ENCODE measurements at places on chromosomes 7 and 10. TPM values are rescaled to one million over a fixed set of nuclear protein-coding genes. Genes with fewer than 3 reads are reported as not detected.
A peak's percentile ranks its signal among the peaks of the same experiment; 100 is the strongest.

GRCh38 chr10:114068054-114068707 lies 24.5 kb downstream of the ADRB1 start:
- H3K36me3 ChIP-seq = peaks cover 3% of the 10 kb centered on the region

GRCh38 chr7:152411389-152411788 lies 24.4 kb downstream of the KMT2C start:
- no peak for DNase-seq
- no peaks in the 10 kb centered on the region for H3K36me3 ChIP-seq
- peaks cover 7% of the 10 kb centered on the region for H3K4me1 ChIP-seq
- H3K4me3 ChIP-seq = no peak overlapping the region
- H3K27me3 ChIP-seq = no peaks in the 10 kb centered on the region
- H3K27ac ChIP-seq = no peak overlapping the region

DNA sequence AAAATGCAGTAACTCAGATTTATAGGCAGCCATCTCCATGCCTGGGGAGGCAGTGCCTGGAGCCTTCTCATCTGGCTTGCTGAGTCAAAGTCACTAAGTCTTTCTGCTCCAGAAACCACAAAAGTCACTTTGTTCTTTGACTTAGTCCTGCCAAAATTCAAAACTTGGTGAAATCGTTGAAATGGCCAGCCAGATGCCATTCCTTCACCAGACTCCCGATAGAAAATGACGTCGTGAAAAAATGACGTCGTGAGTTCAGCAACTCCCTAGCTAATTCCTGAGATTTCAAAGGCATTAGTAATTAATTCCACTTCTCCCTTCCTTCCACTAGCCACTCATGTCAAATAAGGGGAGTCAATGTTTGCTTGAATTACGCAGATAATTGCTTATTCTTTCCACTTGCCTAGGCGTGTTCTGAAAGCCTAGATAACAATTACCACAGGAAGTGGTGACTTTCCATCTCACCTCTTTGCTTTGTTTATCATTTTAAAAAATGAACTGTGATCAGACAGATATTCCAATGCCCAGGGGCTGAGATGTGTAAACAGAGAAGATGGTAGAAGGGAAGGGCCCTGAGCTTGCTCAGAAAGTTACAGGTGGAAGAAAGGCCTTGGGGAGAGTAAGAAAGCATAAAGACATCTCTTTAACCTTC lies 48.5 kb upstream of the OSBPL3 start:
- no peaks in the 10 kb centered on the region for H3K27me3 ChIP-seq
- DNase-seq = no peak
- H3K27ac ChIP-seq = peak overlapping the region; percentile 87
- H3K36me3 ChIP-seq = peaks cover 5% of the 10 kb centered on the region
- peak overlapping the region; percentile 76 for H3K4me3 ChIP-seq
- peaks cover 50% of the 10 kb centered on the region for H3K4me1 ChIP-seq

- peaks cover 2% of the 10 kb centered on the region for H3K36me3 ChIP-seq
- no peak overlapping the region for H3K27ac ChIP-seq
- H3K4me3 ChIP-seq = no peak overlapping the region
- peaks cover 13% of the 10 kb centered on the region for H3K27me3 ChIP-seq
- no peak for DNase-seq
Measured at GRCh38 chr10:123354521-123354920, 200.3 kb downstream of the BUB3 start.

DNA sequence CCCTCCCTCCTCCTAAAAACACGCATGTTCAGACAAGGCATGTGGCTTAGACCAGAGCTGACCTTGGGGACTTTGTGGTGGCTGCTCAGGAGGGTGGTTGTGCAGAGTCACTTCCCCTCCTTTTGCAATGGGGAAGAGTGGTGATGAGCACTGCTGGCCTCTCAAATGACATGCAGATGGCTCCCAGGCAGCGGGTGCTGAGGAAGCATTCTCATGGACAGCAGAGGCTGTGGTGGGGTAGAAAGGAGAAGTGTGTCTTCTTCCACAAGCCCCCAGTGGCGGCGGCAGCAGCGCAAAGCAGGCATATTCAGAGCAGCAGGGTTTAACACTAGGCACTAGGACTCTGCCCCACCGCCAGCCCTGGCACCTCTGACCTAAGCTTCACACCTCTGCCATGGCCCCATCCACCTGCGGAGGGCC lies 105.9 kb upstream of the ANLN start:
- H3K36me3 ChIP-seq = no peaks in the 10 kb centered on the region
- H3K27ac ChIP-seq = peak overlapping the region; percentile 100
- peak overlapping the region; percentile 3 for H3K4me3 ChIP-seq
- no peaks in the 10 kb centered on the region for H3K27me3 ChIP-seq

GRCh38 chr7:64686493-64687184 lies 20.7 kb downstream of the ZNF107 start:
- peaks cover 14% of the 10 kb centered on the region for H3K36me3 ChIP-seq
- no peaks in the 10 kb centered on the region for H3K27me3 ChIP-seq
- DNase-seq = no peak
- H3K4me1 ChIP-seq = peaks cover 12% of the 10 kb centered on the region

DNA sequence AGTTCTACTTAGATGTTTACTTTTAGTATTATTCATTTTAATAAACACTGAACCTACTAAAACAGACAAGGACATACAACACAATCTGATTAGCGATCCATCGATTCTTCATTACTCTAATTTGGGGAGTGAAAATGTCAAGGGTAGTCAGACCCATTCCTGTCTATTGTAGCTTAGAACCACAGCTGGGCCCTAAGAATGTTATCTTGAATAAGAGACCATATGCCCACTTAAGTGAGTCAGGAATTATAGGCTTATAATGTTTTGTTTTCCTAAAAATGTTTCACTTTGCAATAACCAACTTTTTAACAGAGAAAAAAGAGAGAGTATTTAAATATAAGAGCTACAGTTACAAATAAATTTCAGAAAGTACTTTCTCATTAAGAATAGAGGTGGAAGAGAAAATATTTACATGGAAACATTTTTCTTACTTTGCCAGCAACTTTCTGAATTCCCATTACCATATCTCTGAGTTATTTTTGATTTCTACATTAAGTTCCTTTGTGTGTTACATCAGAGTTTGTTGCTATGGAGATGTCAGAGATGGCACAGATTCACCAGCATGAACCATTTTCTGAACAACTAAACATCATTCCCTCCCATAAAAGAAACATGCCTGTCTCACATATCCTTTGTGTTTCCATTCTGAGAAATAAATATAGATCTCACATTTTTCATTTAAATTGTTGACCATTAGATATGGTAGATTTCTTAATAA lies 75.4 kb upstream of the SLC13A1 start:
- H3K27ac ChIP-seq = no peak overlapping the region
- no peak for DNase-seq
- H3K36me3 ChIP-seq = no peaks in the 10 kb centered on the region
- H3K4me1 ChIP-seq = no peaks in the 10 kb centered on the region
- H3K4me3 ChIP-seq = no peak overlapping the region

- no peak overlapping the region for H3K4me3 ChIP-seq
- H3K27ac ChIP-seq = peak overlapping the region; percentile 2
Measured at GRCh38 chr10:12617191-12618175, 268.1 kb downstream of the CAMK1D start.

GRCh38 chr7:14604606-14605005 lies 297.9 kb downstream of the DGKB start:
- no peak overlapping the region for H3K4me3 ChIP-seq
- no peak for DNase-seq
- no peaks in the 10 kb centered on the region for H3K27me3 ChIP-seq
- no peaks in the 10 kb centered on the region for H3K4me1 ChIP-seq
- H3K36me3 ChIP-seq = no peaks in the 10 kb centered on the region

- H3K27ac ChIP-seq = peak overlapping the region; percentile 73
- peaks cover 41% of the 10 kb centered on the region for H3K4me1 ChIP-seq
- no peak for DNase-seq
- H3K4me3 ChIP-seq = no peak overlapping the region
Measured at GRCh38 chr10:127942811-127943210, 35.9 kb downstream of the PTPRE start.

- no peak overlapping the region for H3K4me3 ChIP-seq
- H3K27me3 ChIP-seq = no peaks in the 10 kb centered on the region
- no peaks in the 10 kb centered on the region for H3K36me3 ChIP-seq
- no peaks in the 10 kb centered on the region for H3K4me1 ChIP-seq
- H3K27ac ChIP-seq = no peak overlapping the region
Measured at GRCh38 chr10:33365871-33366411, 31.5 kb upstream of the NRP1 start.

GRCh38 chr7:111290419-111290818 lies 199.5 kb downstream of the LRRN3 start:
- no peaks in the 10 kb centered on the region for H3K36me3 ChIP-seq
- H3K4me3 ChIP-seq = no peak overlapping the region
- no peaks in the 10 kb centered on the region for H3K27me3 ChIP-seq
- peaks cover 3% of the 10 kb centered on the region for H3K4me1 ChIP-seq
- no peak for DNase-seq

DNA sequence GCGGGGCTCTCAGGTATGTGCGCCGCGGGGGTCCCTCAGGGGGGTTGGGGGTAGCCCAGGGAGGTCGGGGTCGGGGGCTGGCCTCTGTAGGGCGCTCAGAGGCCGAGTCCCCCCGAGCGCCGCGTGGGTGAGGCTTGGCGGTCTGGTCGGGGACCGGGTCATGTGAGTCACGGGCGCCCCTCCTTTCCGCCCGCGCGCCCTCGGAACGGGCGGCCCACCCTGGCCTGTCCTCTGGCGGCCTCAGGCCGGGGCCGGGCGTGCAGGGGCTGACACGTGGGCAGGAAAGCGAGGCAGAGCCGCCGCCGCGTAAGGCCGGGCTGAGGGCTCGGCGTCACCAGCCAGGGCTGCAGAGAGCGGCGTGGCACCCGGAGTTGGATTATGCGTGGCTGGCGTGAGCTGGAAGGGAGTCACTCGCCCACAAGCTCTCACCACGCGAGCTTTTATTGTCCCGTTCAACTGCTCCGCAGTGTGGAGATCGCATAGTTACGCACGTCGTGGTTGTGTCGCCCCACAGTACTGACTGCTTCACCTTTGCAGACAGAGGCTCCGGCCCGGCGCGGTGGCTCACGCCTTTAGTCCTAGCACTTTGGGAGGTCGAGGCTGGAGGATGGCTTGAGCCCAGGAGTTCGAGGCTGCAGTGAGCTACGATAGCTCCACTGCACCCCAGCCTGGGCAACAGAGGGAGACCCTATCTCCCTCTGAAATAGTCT lies 385 bp downstream of the SHLD2 start:
- H3K27me3 ChIP-seq = no peaks in the 10 kb centered on the region
- DNase-seq = peak; percentile 71
- H3K36me3 ChIP-seq = no peaks in the 10 kb centered on the region
- H3K4me1 ChIP-seq = peaks cover 29% of the 10 kb centered on the region
- H3K4me3 ChIP-seq = peak overlapping the region; percentile 82

DNA sequence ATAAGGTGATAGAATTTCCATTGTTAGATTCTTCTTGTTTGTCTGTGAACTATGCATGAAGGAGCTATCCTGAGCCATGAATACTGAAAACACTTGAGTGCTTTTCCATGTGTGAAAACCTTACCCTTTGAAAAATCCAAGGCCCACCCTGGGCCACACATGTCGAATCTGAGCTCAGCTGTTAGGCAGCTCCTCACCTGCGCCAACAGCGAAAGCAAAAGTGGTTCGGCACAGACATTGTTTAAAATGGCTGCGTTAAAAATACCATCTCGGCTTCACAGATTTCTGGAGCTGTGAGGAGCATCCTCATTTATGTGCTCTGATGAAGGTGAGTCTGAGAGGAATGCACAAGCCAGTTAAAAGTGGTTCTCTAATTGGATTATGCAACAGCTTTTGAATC lies 137.7 kb downstream of the NEUROD6 start:
- H3K36me3 ChIP-seq = peaks cover 2% of the 10 kb centered on the region
- no peak overlapping the region for H3K4me3 ChIP-seq
- DNase-seq = no peak
- no peaks in the 10 kb centered on the region for H3K4me1 ChIP-seq

- no peak overlapping the region for H3K27ac ChIP-seq
- no peak overlapping the region for H3K4me3 ChIP-seq
- no peaks in the 10 kb centered on the region for H3K36me3 ChIP-seq
- peaks cover 2% of the 10 kb centered on the region for H3K4me1 ChIP-seq
- DNase-seq = no peak
Measured at GRCh38 chr7:130294314-130294713, 1.4 kb downstream of the CPA4 start.

- no peak for DNase-seq
- no peaks in the 10 kb centered on the region for H3K36me3 ChIP-seq
- H3K27ac ChIP-seq = no peak overlapping the region
- peaks cover 23% of the 10 kb centered on the region for H3K4me1 ChIP-seq
Measured at GRCh38 chr10:32985341-32985764, 27.3 kb upstream of the ITGB1 start.

Gene HOXA5
- total RNA-seq = not detected

Gene DDC
- total RNA-seq = not detected

Gene SP8
- total RNA-seq = not detected

Gene CTAGE6
- total RNA-seq = 0.73 TPM

Gene FRAT1
- 26.5 TPM for total RNA-seq

Gene OR2A7
- total RNA-seq = 6.5 TPM

Gene TAS2R41
- total RNA-seq = 0.52 TPM

Gene ICA1
- 4.5 TPM for total RNA-seq

Gene ZNF716
- total RNA-seq = not detected

Gene C10orf105
- total RNA-seq = 0.37 TPM

Gene CYP2C18
- not detected for total RNA-seq

Gene EGR2
- total RNA-seq = 3.1 TPM

Gene TRDMT1
- 15.6 TPM for total RNA-seq
